ENCODE measurements at places on chromosomes 6 and 20.

- DNase-seq, result no peak
These were observed 6.8 kb downstream of the SLC22A3 start for GRCh38 chr6:160355001-160355400.

DNA sequence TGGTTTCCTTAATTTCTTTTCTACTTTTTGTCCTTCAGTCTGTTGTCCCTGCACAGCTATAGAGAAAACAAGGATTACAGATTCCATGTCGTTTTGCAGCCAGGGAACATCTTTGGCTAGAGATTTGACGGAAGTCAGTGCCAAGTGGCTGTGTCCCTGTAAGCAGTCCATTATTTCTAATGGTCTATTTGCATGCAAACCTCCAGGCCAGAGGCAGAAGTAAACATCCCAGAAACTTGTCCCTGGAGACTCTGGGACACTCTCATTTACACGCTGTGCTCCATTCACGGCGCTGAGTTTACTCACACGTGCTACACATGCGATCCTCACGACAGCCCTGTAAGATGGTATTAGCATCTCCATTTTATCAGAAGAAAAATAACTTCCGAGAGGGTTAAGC lies 355.5 kb downstream of the PRKN start:
- no peak for DNase-seq

- DNase-seq, result no peak
These were observed 24.6 kb downstream of the SLCO4A1 start for GRCh38 chr20:62666736-62667529.

DNA sequence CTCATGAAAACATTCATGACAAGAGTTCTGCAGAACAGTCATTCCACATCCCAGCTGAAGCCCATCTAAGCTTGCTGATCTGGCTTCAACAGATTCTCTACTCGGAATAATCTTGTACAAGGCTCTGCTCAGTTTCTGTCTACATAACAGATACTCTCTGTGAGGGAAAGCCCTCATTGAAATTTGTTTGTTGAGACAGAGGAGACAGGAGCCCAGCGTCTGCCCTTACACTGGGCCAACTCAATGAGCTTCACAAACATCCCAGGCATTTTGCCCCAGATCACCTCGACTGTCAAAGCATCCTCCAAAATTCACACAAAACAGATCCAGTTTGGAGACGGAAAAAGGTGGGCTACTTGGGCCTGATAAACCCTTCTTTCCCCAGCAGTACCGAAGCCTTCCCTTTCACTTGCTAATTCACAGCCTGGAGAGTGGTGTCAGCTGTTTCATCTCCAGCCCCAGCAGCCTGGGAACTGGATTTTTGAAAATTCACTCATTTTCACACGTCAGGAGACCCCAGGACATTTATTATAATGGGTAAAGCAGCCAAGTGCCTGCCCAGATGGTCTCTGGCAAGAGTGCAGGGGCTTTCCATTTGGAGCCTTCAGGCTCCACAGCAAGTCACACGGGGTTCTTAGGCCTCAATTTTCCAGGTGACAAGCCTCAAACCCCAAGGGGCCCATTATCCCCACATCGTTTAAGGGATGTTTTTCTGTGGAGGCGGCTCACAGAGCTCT lies 7.3 kb downstream of the CCDC167 start:
- DNase-seq, result no peak

DNA sequence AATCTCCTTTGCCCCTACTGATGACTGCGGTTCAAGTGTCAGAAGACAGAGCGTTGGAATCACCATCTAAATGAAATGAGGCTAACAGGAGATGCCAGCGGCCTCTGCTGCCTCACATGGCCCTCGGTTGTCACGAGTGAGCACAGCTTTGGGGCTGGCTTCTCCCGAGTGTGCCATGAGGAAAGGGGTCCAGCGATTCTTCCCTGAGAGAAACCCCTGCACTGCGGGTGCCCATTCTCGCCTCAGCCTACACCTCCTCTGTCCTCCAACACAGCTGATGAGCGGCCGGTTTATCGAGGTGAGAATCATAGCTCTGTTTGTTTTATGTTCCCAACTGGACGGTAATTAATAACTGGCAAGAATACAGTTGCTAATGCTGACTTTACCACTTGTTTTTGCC lies 144.7 kb upstream of the RPS6KA2 start:
- no peak for DNase-seq

DNA sequence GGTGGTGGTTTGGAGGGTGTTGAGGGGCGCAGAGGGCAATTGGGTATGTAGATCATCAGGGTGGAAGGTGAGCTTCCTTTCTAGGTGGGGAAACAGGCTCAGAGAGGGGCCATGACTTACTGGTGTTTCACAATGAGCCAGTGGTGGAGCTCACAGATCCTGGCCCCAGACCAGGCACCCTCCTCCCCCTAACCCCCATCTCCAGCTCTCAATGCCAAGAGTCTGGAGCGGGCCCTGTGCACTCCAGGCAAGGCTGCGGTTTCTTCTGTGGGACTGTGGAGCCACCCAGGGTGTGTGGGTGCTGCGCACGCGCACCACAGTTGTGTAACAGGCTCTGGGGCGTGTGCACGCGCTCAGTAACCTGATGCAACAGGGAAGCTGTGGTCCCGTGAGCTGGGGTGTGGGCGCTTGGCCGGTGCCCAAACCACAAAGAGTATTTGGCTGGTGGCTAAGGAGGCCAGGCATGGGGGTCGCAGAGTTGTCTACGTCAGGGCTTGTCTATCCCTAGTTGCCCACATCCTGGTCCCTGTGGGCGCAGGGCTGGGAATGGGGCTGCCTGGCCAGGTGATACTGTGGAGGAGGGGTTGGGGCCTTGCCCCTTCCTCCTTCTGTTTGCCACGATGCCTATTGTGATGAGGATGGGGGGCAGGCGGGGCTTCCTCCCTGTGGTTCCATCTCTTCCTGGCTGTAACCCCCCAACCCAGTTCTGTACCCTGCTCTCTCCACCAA lies 37.5 kb upstream of the MRPS18A start:
- peak; percentile 67 for DNase-seq

GRCh38 chr20:47490795-47491194 lies 10.9 kb upstream of the NCOA3 start:
- no peak for DNase-seq
